Fibroblast of gingiva (primary cell): ENCODE measurements at places on chromosomes 13 and 19.

GRCh38 chr13:80962855-80963254, 621.9 kb upstream of the SPRY2 start:
- DNase-seq = peak; percentile 61

DNA sequence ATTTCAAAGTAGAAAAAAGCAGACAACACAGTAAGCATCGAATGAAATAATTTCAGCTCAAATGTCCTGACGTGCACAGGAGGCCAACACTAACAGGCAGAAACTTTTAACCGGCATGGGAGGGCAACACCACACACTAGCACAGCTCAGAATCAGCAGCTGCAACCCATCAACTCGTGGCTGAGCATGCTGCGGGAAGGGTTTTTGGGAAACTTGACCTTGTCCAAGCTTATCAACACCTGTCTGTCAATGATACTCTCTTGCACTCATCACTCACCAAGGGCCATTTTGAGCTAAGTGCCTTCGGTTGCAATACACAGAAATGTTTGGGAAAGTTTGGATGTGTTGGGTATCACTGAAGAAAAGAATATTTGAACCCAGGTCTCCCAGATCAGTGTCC, 483.7 kb downstream of the TSHZ3 start:
- DNase-seq = no peak

GRCh38 chr13:101785858-101786257, 333.4 kb downstream of the ITGBL1 start:
- peak; percentile 36 for DNase-seq

DNA sequence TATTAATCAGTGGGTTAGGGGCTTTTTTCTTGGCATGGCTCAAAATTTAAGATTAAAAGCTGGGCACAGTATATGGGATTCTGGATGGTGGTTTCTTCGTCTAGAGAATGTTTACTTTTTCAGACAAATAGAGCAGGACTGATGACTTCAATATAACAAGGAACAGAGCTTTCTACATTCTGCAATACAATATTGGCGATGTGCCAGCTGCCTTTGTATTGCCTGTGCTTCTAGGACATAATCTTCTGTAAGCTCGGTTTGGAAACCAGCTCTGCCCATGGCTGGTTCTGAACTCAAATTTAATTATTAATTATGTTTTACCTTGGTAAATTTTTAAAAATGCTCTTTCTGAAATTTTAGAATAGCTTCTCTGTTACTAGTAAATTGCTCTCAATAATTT, 139.1 kb upstream of the TRPC4 start:
- no peak for DNase-seq

- DNase-seq = no peak
Measured at GRCh38 chr13:105665284-105665683, 870.2 kb downstream of the EFNB2 start.

DNA sequence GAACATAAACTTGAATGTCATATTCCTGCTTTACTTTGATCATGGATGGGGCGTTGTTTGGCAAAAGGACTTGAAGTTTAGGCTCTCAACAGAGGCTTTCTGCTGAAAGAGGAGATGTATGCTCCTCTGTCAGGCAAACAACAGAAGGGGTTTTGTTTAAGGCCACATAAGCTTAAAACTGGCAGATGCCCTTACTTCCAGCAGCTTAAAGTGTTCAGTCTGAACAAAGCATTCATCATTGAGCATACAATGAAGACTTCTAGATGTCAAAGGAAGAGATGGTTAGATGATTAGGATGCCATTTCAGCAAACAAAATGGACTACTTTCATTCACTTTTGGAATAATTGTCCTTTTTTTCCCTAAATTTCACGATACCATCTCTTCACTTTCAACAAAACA, 484.5 kb downstream of the SLITRK6 start:
- no peak for DNase-seq

GRCh38 chr19:40322271-40322610, 26.0 kb downstream of the C19orf47 start:
- DNase-seq = no peak

- no peak for DNase-seq
Measured at GRCh38 chr19:6472713-6473112, 8.6 kb downstream of the CRB3 start.

DNA sequence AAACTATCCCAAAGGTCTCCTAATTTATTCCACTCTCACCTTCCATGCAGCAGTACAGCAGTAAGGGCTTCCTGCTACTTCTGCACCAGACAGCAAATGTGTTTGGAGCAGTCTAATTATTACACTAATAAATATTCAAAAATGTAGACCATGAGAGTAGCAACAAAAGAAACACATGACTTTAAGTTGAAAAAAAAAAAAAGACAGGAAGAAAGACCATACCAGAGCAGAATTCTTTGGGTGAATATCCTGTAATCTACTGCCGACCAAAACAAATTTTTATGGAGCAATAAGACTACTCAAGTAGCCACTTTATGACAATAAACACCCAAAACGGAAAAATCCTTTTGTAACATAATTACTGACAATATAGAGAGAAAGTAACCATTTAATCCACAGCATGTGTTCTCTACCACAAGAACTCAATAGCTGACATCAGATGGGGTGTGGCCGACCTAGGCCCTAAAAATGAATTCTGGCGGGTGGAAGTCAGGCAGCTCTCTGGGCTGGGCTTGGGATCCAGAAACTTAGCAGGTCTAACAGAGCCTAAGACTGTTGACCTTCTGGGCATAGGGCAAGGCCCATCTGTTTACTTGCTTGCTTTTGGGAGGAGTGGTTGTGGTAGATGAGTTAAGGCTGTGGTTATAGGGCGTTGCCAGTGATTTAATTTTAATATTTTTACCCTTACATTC, 4.6 kb downstream of the KLF12 start:
- DNase-seq = peak; percentile 80

DNA sequence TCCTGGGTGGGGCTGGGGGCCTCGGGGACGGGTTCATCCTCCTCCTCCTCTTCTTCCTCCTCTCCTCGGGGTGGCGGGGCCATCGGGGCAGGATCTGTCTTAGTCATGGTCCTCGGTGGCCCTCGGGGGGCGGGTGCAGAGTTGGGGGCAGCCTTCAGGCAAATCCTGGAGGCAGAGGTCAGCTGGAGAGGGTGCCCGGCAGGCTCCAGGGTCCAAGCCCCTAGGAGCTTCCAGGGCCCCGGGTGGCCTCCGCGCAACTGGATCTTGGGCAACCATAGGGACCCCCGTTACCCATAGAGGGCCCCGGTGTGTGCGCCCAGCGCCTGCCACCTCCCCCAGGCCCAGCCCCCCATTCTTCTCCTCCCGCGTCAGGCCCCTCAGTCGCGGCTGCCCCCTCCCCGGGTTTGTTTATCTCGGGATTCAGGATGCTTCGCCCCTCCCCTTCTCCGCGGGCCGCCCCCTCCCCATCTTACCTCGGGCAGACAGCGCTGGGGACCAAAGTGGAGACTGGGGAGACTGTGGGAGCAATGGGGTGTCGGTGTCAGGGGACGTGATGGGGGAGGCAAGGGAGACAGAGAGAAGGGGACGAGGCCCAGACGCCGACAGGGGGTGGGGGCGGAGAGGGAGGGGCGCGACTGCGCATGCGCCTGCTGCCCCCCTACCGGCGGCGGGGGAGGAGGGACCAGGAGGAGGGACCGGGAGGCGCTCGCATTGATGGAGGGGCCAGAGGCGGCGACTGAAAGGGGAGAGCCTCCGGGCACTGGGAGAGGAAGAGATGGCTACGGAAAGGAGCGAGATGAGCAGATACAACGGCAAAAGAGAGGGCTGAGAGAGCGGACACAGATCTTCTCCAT, at the start of gene CLIP3:
CLIP3 (minus strand) TSS at position 623 of the 854 bp plus-strand sequence; CDS start at position 107, 516 bp downstream.
- peak; percentile 72 for DNase-seq

DNA sequence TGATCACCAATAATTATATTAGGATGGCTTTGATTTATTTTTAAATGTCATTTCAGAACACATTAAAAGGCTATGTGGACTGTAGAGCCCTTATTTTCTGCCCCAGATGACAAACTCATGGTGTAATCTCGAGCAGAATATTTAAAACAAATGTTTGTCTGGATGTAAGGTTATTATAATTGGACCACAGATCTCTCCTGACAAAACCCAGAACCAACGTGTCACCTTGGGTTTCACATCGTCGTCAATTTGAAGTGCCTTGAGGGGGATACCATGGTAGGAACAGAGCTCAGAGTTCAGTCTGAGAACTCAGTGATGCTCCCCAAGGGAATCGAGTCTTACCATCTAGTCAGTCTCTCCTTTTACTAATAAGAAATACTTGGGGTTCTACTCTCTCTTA, 2.8 kb downstream of the SACS start:
- no peak for DNase-seq

DNA sequence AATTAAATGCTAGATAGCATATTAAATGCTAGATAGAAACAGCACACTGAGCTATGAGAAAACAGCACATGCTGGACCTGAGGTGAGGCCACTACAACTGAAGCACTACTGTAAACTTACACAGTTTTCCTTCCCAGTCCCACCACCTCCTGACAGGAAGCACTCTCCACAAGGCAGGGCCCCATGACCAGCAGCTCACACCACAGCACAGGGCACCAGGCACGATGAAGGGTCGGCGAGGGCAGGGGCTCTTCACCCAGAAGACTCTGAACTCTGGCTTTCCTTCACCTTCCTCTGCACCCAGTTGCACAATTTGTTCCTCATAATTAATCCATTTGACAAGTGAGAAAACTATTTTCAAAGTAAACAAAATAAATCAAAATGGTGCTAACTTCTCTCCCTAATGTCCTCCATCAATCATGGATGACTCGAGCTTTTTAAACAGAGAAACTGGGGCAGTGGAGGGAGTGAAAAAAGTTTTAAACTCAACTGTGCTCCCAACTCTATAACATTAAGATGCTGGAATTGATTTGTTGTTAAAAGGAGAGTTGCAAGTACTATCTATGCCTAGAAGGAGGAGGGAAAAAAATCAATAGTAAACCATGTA, 568.7 kb downstream of the UQCRFS1 start:
- DNase-seq = no peak

DNA sequence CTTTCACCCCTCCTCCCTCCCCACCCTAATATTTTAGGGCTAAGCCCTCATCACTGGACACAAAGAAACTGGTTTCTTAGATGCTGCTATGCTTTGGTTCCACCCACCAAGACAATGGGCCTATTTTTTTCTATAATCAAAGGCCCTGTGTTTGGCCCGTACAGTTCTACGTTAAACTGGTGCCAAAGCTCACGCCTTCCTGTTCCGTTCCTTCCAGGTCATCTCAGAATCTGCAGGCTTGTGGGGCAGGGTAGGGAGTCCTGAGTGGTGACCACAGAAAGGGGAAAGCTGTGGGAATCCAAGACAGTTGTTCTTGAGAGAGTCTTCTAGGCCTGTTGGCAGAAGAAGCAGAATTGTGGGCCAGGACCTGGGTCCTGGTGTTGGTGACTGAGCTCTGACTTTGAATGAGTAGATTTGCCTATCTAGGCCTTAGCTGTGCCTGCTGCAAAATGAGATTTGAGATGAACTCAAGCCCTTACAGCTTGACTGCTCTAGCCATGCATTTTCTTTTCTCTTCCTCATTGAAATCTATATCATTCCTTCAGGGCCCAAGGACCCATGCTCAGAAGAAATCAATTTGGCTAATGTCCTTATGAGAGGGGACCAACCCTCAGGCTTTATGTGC, 19.1 kb upstream of the CXCL17 start:
- no peak for DNase-seq

DNA sequence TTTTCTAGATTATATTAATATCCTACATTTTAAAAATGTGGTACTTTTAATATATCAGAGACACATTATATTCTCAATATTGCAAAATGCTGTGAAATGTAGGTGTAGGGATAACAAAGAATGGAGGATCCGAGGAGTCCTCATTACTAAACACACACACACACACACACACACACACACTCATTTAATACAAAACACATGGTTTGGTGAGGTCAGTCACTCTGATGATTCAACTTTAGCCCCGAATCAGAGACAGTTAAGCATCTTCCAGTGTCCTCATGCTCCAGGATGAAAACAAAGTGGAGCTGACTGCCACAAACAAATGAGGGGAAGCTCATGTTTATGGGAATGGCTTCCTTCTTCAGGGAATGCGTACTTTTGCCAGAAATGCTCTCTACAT, 147.5 kb downstream of the CYSLTR2 start:
- DNase-seq = peak; percentile 94

DNA sequence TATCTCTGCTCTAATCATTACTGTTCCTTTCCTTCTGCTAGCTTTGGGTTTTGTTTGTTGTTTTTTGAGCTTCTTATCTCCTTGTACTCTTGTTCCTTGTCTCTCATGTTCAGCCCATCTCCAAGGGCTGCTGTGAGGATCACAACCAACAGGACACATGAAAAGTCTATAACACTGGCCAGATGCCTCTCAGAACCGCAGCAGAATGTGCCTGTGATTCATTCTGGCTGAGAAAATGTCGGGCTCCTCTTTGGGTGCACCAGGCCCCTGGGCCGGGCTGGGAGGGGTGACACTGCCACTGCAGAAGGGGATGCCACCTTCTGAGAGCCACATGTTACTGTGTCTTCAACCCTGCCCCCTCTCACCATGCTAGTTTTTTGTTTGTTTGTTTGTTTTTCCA, 48.0 kb downstream of the GGACT start:
- no peak for DNase-seq

DNA sequence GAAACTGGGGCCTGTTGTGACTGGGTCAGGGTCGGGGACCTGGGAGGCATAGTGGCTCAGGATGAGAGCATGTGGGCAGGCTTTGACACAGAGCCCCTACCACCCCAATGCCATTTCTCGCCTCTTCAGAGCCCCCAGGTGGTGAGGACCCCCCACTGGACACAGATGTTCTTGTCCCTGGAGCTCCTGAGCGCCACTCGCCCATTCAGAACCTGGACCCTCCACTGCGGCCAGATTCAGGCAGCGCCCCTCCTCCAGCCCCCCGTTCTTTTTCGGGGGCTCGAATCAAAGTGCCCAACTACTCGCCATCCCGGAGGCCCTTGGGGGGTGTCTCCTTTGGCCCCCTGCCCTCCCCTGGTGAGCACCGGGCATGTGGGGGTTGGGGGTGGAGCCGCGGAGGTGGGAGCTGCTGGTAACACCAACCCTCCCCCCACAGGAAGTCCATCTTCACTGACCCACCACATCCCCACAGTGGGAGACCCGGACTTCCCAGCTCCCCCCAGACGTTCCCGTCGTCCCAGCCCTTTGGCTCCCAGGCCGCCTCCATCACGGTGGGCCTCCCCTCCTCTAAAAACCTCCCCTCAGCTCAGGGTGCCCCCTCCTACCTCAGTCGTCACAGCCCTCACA, 10.4 kb downstream of the IGFLR1 start:
- DNase-seq = no peak

DNA sequence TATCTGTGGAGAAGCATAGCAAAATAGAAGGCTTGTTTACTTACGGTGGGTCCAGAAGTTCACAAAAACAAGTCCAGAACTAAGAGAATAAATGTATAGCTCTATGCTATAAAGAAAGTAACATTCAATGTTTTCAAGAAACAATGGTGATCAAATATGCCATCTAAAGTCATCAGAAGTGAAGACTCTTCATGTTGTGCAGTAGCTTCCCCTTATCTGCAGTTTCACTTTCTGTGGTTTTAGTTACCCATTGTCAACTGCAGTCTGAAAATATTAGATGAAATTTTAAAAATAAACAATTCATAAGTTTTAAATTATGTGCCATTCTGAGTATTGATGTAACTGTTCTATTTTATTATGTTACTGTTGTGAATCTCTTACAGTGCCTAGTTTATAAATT, 72.5 kb downstream of the EDNRB start:
- DNase-seq = no peak
